ENCODE measurements at places on chromosomes 1 and 21. TPM values are rescaled to one million over a fixed set of nuclear protein-coding genes. Genes with fewer than 3 reads are reported as not detected.
A peak's percentile ranks its signal among the peaks of the same experiment; 100 is the strongest.

The KRTAP21-2 gene
- not detected for total RNA-seq

The SLAMF9 gene
- not detected for total RNA-seq

The DMBX1 gene
- not detected for total RNA-seq

The S100A7 gene
- total RNA-seq: not detected

The AMY1A gene
- not detected for total RNA-seq

The ACTA1 gene
- not detected for total RNA-seq

The SPRR2E gene
- total RNA-seq: not detected

The PTPN7 gene
- not detected for total RNA-seq

The WNT3A gene
- not detected for total RNA-seq

The LRRC71 gene
- total RNA-seq: not detected

The NAV1 gene
- total RNA-seq: 0.94 TPM

The CSF3R gene
- 0.20 TPM for total RNA-seq

DNA sequence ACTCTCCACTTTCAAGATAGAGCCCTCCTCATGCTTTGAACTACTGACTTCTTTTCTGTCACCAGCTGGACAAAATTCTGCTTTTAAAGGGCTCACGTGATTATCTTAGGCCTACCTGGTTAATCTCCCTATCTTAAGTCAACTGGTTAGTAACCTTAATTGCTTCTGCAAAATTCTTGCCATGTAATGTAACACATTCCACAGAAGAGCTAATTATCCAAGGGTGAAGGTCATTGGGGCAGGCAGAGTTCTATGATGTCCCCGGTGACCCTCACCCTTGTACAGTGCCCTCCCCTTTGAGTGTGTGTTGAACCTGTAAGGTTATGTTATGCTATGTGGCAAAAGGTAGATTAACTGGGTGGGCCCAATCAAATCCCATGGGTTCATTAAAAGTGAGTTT is 25.2 kb upstream of the FOXE3 start:
- DNase-seq: no peak

- no peak for DNase-seq
Measured at GRCh38 chr1:224635356-224635755, 19.2 kb downstream of the CNIH3 start.

DNA sequence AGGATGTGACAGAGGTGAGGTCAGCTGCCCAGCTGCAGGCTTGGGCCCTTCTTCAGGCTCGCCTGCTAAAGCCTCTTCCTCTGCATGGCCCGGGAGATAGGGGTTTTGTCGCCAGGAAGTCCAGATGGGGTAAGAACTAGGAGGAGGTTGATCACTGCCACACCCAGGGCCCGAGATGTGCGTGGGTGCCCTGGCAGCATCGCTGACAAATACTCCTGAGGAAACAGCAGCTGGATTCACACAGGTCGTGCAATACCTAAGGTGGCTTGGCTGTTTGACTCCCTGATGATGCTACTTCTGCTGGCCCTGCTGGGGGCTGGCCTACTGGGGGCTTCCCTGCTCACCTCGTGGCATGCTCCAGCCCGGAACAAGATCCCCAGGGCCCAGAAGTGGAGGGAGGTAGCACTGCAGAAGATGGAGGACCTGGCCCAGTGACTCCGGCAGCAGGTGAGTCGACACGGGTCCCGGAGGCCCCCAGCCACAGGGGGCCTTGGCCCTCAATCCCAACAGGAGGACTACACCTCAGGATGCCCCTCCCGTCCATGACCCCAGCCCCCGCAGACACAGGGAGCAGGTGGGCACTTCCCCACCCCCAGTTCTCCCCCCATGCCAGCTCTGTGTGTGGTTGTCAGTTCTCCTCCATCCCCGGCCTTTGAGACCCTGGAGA is 29.6 kb downstream of the FAAH start:
- DNase-seq: no peak

DNA sequence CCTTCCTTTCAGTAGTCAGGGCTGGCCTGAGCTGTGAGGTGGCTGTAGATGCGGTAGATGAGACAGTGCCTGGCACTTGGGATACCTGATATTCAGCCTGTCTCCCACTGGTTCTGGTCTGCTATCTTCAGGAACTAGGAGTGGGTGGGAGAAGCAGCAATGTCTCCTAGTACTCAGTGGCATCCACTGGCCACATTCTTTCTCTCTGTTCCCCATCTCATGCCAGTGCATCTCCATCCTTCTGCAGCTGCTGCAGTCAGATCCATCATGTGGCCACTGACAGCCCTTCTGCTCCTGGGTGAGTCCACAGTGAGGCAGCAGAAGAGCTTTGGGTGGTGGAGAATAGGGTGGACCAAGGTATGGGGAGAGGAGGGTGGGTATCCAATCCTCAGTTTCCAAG is 1.1 kb downstream of the FCRLB start:
- DNase-seq: no peak

GRCh38 chr1:40620586-40621210 is 44.8 kb downstream of the RIMS3 start:
- no peak for DNase-seq

DNA sequence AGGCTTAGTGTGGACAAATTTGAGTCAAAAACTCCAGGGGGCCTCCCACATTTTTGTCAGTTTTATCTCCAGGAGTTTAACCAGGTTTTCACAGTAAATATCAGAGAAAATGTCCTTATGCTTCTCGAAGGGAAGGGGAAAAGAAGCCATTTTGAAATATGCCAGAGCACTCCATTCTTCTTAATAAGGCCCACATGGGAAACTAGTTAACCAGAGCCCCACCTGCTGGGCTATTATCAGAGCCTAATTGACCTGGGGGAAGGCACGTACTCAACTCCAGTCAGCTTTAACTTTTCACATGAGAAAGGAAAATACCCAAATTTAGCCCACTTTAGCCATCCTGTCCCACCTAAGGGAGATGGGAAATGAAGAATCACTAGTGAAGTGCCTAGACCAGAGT is 296.3 kb downstream of the PTBP2 start:
- DNase-seq: no peak

GRCh38 chr1:19377812-19378718 is 65.9 kb downstream of the SLC66A1 start:
- DNase-seq: no peak

DNA sequence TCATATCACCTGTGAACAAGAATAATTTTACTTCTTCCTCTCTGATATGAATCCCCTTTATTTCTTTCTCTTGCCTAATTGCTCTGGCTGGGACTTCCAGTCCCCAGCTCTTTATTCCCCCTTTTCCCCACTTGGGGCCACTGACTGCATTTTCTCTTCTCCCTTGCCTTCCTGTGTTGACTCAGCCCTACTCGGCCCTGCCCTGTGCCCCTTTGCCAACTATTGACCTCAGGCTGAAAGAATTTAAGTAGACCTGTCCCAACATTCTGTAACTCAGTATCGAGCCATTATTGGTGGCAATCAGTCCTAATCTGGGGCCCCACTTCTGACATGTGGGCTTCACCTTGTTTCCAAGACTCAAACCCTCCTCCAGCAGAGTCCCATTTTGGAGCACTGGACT is 60.6 kb upstream of the STUM start:
- no peak for DNase-seq

DNA sequence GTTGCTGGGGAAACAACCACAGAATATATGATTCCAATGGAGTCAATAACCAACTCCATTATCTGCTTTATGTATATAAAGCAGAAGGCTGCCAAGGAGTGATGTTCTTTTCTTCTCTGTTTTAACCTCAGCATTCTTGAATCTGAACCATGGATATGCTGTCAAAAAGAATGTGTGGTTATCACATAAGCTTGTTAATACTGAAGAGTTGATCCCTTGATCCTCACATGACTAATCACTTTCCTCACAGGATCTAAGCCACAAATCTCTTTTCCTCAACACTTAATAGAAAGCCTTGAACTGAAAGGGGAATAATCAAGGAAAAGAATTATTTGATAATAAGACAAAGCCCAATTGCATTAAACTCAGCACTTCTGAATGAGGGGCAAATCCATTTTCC is 271.3 kb upstream of the KIAA0040 start:
- DNase-seq: no peak

- no peak for DNase-seq
Measured at GRCh38 chr1:36320291-36320761, 3.1 kb downstream of the EVA1B start.

DNA sequence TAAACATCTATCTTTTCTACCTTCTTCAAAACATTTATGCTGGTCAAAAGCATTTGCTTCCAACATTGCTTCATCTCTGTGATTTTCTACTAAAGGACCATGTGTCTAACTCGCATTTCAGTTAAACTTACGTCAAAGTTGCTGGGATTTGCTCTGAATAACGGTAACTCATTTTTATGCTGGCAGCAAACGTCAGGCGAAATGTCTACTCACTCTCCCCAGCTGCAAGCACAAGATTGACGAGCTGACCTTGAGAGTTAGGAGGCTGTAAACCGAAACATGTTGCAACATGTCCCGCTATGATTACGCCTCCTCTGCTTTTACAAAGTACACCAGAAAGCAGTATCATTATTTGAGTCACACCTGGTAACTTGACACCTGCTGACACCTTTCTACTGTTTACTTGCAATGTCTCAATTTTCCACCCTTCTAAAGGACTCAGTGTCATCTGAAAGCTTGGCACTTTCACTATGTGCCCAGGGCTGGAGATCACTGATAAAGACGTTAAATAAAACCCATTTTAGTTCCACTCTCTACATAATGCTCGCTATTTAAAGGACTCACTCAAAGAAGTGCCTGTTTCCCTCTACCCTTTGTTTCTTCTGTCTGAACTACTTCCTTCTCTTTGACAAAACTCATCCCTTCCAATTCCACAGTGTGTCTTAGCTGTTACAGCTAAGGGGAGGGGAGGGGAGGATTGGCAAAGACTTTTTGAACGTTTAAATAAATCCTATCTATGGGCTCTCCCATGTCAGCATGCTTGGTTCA is 111.9 kb downstream of the PTPN14 start:
- peak; percentile 95 for DNase-seq

- no peak for DNase-seq
Measured at GRCh38 chr1:207922554-207922953, 11.6 kb upstream of the CD34 start.

DNA sequence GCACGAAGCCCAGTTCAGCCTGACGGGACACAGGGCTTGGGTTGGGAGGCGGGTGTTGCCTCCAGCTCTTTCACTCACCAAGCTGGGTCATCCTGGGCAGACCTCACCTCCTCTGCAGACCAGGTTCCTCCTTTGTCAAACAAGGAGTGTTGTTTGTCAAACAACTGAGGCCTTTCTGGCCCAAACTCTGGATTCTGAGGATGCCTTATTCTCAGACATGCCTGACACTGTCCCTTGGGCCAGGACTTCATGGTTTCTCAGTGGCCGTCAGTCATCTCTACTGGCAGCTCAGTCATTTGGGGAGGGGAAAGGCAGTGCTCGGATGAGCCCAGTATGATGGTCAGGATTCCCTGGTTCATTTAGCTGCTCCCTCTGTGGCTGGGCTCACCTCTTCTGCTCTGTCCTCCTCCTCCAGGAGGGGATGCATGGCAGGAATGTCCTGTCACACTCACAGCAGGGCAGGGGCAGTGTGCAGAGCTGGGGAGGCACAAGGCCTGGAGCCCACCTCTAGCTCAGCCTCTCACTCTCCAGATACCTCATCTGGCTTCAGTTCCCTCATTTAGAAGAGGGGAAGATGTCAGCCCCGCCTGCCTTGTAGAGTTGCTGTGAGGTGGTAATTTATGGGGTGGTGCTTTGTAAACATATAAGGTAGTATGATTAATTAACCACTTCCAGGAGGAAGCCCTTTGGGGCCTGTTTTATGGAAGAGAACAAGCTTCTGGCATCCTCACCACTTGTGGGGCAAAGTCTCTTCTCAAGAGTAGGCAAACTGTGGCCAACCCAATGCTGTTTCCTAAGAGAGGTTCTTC is 20.6 kb downstream of the SLC2A1 start:
- DNase-seq: no peak

- no peak for DNase-seq
Measured at GRCh38 chr1:100585786-100586185, 47.8 kb downstream of the GPR88 start.

GRCh38 chr1:51299185-51299885 is 31.0 kb downstream of the TTC39A start:
- no peak for DNase-seq

DNA sequence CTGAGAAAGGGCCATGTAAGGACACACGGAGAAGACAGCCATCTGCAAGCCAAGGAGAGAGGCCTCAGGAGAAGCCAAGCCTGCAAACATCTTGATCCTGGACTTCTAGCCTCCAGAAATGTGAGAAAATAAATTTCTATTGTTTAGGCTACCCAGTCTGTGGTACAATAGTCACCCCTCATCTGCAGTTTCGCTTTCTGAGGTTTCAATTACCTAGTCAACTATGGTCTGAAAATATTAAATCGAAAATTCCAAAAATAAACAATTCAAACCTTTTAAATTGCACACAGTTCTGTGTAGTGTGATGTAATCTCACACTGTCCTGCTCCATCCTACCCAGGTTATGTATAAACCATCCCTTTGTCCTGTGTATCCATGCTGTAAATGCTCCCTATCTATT is 52.6 kb downstream of the ZNF644 start:
- no peak for DNase-seq

DNA sequence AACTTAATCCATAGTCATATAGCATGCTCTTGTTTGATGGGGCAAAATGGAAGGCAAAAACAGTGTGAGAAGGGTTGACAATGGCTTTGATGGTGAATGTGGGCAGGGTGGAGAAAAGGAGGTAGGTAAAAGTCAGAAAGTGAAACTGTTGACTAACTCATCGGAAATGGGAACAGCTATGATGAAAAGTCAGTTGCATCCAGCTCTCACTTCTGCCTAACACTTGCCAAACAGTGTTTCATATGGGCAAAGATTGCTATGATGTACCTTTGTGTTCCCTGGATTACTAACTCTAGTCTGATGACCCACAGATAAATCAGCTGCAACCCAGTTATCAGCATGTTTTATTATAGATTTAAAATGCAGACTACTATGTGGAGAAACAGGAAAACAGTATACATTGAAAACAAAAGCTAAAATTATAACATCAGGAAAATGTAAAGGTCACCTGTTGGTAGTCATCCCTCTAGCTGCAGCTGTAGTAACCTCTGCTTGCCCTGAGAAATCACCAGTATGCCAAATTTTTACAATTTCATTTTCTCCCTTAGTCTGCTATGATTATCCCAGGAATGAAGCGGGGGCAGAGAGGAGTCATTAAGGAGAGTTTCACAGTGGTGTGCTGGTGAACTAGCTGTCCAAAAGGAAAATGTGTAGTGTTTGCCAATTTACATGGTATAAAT is 11.7 kb downstream of the TNFSF18 start:
- no peak for DNase-seq

- no peak for DNase-seq
Measured at GRCh38 chr1:64553285-64553684, 83.4 kb downstream of the CACHD1 start.

DNA sequence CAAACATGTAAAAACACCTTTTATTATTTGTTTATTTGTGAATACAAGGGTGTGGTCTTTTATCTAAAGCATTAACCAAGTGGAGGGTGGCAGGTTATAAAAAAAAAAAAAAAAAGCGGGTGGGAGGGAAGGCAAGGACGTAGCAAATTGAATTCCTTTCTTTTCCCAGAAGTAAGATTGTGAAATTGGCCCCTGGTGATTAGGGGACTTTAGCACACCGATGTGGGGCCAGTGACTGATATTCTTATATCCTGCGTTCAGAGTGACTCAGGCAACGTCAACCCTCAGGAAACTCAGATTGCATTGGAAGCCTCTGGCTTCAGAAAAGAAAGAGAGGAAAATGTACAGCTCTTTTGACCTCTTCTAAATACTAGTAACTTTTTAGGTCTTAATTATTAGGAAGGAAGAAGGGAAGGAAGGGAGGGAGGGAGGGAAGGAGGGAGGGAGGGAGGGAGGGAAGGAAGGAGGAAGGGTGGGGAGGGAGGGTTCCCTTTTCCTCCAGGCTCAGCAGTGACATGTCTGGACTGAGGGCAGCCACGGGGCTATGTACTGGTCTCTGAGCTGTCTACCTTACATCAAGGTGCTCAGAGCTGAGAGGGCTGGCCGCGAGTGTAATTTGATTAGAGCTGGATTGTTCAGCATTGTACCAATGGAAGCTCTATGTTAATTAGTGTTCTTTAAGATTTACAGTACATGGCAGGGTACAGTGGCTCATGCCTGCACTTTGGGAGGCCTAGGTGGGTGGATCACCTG is 30.2 kb downstream of the EVA1C start:
- no peak for DNase-seq

All from NCI-H460 (cell line).